ENCODE measurements at places on chromosomes 5 and 9. TPM values are rescaled to one million over a fixed set of nuclear protein-coding genes. Genes with fewer than 3 reads are reported as not detected.

DNA sequence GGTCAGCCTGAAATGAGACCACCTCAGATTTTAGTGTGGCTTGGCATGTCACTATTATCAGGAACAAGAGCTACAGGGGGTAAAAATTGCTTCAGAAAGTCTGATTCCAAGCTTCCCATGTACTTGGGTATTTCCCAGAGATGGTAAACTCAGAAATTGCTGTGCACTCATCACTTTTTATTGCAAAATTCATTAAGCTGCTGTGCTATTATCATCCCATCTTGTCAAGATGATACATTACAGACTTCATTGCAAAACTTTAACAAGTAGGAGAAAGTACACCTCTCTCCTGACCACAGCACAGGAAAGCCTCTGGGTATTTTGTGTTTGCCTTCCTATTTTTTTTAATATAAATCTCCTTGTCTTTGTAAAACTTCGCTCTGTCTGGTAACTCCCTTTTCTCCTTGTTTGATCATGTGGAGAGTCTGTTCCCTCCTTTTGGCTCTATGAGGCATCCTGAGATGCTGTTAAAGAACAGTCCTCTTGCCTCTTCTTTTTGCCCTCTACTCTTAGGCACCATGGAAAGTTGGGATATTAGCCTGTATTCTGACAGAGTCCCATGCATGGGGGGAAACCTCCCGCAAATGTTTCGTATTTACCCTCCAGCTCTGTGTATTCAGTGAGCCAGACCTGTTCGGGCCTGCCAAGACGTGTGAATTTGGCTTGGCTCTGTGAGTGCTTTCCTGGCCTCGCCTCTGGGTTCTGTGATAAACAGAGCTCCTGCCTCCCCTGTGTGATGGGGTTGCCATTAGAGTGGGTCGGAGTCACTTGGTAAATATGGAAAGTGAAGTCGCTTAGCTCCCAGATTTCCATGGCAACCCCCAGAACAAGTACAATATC, 260.7 kb downstream of the NR3C1 start:
- no peaks in the 10 kb centered on the region for H3K4me1 ChIP-seq
- H3K4me3 ChIP-seq, result no peak overlapping the region
- H3K36me3 ChIP-seq, result peaks cover 18% of the 10 kb centered on the region
- no peak for DNase-seq
- no peaks in the 10 kb centered on the region for H3K27me3 ChIP-seq

Gene MSX2
- 1.3 TPM for total RNA-seq

Gene HMCN2
- 0.19 TPM for total RNA-seq

- H3K27ac ChIP-seq, result no peak overlapping the region
- DNase-seq, result no peak
- H3K4me1 ChIP-seq, result no peaks in the 10 kb centered on the region
Measured at GRCh38 chr9:6512085-6512657, 99.2 kb downstream of the UHRF2 start.

Gene SPINK4
- not detected for total RNA-seq

GRCh38 chr9:118896324-118897000, 472.8 kb downstream of the BRINP1 start:
- no peak for DNase-seq
- no peak overlapping the region for H3K4me3 ChIP-seq
- H3K27ac ChIP-seq, result no peak overlapping the region
- H3K27me3 ChIP-seq, result no peaks in the 10 kb centered on the region
- H3K36me3 ChIP-seq, result no peaks in the 10 kb centered on the region
